ENCODE measurements at places on chromosomes 6 and 20.

- DNase-seq, result no peak
Measured at GRCh38 chr6:123587838-123588545, 48.8 kb downstream of the TRDN start.

- peak; percentile 11 for DNase-seq
Measured at GRCh38 chr20:11544029-11544678, 373.5 kb upstream of the BTBD3 start.

- DNase-seq, result no peak
Measured at GRCh38 chr6:82741996-82742385, 323.6 kb downstream of the UBE3D start.

DNA sequence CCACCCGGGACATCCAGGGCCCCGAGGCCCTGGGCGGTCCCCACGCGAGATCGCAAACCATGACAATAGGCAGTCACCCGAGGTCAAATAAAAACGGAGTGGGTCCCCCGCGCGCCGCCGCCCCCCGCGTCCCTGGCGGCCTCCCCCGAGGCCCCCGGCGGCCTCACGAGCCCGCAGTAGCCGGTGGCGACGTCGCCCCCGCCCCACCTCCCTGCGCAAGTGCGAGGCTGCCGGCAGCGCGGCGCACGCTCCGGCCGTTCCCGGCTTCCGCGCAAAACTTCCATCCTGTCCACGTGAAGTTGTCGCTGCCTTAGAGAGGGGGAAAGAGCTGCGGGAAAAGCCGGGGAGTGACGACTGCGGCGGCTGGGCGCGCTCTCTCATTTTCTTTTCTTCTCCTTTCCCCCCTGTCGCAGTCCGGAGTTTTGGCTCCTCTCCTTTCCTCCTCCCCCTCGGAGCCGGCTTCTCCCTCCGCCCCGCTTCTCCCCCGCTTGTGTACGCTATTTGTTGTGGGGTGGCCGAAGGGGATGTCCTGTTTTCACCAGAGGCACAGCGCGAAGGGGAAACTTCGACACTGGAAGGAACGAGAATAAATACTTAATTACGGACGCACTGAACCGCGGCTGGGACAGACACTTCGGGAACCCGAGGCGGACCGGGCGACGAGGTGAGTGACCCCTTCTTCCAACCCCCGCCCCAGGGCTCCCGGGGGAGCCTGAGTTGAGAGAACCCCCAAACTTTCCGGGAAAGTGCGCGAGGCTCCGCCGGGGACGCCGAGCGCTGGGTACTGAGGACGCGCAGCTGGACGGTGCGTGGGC is at the start of gene EYA4:
Gene EYA4 (plus strand): TSS at position 272 of the 815 bp plus-strand sequence. CDS start 33,424 bp downstream, outside the sequence.
- DNase-seq, result no peak

GRCh38 chr6:29651413-29652197 is 5.3 kb upstream of the MOG start:
- no peak for DNase-seq

DNA sequence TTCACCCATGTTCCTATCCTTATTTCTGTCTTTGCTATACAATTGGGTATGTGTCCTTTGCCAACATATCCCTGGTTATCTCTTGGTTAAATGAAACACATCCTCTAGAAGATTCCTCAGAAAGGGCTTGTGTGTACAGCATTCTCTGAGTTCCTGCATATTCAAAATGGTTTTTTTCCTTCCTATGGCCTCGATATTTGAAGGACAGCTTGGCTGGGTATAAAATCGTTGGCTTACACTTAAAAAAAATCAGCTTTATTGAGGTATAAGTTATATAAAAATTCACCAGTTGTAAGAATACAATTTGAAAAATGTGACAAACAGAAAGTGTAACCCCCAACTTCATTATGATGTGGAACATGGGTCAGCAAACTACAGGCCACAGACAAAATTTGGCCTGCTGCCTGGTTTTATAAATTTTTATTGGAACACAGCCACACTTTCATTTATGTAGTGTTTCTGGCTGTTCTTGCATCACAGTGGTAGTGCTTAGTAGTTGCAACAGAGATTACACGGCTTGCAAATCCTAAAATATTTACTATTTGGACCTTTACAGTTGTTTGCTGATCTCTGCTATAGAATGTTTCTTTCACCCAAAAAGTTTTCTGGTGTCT is 16.7 kb downstream of the PCMT1 start:
- no peak for DNase-seq

GRCh38 chr6:116074732-116075390 is 14.2 kb upstream of the FRK start:
- no peak for DNase-seq

GRCh38 chr6:24900917-24901697 is 34.7 kb downstream of the RIPOR2 start:
- DNase-seq, result no peak

- DNase-seq, result no peak
Measured at GRCh38 chr6:166815629-166816028, 140.7 kb downstream of the RNASET2 start.

DNA sequence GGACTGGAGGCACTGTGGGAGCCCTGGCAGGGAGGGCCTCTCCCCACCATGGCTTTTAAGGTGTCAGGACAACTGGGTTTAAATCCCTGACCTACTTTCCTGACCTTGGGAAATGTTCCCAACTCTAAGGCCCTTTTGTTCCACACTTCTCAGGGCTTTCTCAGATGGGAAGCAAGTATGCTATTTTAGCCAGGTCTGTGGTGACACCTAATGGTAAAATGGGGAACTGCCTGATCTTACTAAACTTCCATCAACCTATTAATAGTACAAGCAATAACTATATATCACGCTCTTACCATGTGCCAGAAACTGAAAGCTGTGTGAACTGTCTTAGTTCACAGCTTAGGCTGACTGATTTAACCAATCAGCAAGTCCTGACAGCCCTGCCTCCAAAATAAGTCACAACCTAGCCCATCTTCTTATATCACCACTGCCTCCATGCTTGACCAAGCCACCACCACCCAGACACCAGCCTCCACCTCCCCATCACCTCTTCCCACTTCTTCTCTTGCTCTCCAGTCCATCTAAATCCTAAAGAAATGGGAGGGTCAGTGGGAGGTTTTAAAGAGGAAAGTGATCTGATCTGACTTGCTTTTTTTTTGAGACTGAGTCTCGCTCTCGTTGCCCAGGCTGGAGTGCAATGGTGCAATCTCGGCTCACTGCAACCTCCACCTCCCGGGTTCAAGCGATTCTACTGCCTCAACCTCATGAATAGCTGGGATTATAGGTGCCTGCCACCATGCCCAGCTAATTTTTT is 6.9 kb upstream of the BLCAP start:
- no peak for DNase-seq

- no peak for DNase-seq
Measured at GRCh38 chr20:4961746-4962145, 39.6 kb downstream of the SLC23A2 start.

GRCh38 chr6:63014290-63014689 is 197.0 kb upstream of the FKBP1C start:
- DNase-seq, result no peak

- DNase-seq, result peak; percentile 62
Measured at GRCh38 chr20:53901064-53901463, 169.3 kb downstream of the BCAS1 start.

GRCh38 chr6:163387317-163387716 is 27.2 kb upstream of the QKI start:
- no peak for DNase-seq

DNA sequence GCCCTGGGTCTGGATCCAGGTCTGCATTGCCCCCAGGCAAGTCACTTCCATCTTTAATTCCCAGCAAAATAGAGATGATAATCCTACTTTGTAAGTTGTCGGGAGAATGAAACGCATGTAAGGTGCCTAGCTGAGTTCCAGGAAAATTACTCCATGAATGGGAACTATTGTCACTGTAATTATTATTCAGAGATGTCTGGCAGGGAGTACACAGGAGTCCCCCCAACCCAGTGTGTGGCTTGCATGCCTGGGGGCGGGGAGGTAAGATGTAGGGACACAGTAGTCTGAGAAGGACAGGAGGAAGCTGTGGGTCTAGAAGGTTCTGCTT is 85.4 kb downstream of the CD40 start:
- no peak for DNase-seq

DNA sequence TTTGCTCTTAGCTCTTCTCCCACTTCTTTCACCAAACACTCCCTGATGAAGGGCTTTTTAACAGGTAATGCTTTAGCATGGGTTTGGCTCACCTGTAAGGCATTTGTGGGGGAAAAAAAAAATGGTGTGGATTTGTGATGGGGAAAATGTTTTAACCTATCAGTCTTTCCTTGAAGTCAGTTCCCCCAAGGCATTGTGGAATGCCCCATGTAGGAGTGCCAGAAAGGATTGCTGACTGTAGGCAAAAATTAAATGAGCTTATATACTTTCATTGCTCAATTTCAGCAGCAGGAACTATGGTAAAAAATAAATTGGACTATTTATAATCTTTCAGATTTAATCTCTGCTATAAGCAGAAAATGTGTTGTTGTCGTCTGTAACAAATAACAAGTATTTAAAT is 10.6 kb upstream of the SASH1 start:
- no peak for DNase-seq

DNA sequence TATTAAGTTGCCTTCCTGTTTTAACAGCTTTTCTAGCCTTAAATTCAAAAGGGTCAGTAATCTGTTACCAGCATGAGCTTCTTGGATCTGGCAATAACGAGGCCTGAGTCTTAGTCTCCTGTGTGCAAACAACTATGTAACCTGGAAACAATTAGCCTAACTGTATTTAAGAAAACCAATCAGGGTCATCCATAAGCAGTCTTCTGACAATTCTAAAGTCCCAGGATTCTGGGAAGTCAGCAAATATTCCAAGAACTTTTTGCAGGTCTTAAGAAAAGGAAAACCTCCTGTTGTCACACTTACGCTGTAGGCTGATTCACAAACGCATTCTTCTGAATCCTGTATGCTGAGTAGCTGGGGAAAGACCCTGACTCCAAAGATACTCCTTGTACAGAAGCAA is 90.4 kb downstream of the COL12A1 start:
- DNase-seq, result no peak

GRCh38 chr20:32832664-32833063 is 12.9 kb downstream of the MAPRE1 start:
- no peak for DNase-seq

- no peak for DNase-seq
Measured at GRCh38 chr6:145704143-145704781, 31.1 kb downstream of the EPM2A start.

- no peak for DNase-seq
Measured at GRCh38 chr6:152979116-152979515, 3.7 kb downstream of the FBXO5 start.

GRCh38 chr6:110864824-110865223 is 9.8 kb upstream of the AMD1 start:
- DNase-seq, result no peak

DNA sequence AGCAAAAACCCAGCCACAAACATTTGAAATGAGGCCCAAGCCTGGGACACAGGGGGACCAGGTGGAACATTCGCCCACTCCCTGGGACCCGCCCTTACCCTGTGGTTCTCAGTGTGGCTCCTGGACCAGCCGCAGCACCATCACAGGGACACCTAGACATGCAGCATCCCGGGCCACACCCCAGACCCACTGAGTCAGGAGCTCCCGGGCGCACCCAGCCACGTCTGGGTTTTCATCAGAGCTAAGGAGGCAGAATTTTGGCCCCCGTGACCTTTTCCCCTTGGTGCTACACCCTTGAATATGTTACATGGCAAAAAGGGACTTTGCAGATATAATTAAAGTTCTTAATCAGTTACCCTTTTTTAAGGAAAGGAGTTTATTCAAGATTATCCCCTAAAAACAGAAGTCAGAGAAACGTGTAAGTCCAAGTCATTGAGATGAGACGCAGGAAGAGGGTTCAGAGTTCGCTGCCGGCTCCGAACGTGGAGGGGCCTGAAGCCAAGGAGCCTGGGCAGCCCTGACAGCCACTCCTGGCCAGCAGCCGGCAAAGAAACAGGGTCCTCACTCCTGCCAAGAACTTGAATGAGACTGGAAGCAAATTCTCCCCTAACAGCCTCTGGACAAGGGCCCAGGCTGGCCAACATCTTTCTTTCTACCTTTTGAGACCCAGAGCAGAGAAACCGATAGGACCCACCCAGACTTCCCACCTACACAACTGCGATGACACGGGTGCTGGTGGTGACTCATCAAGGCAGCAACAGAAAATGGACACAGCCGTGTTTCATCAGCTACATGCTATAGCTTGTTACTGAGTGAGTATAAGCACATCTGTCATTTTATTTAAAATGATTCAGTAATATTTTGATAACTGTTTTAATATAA is 25.3 kb downstream of the BFSP1 start:
- no peak for DNase-seq

DNA sequence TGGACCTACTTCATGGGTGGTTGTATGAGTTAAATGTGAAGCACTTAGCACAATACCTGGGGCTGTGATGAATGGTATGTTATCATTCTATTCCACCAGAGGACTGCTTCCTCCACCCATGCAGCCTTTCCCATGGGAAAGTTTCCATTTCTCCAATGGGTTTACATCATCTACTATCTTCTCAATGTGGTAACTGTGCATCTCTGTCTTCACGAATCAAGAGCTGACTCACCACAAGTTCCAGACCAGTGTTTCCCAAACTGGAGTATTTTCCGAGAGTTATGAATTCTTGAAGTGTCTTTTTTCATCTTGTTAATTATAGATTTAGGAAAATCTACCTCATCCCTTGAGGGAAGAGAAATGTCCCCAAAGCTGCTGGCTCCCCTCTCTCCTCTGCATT is 182.8 kb downstream of the UNC5CL start:
- no peak for DNase-seq

DNA sequence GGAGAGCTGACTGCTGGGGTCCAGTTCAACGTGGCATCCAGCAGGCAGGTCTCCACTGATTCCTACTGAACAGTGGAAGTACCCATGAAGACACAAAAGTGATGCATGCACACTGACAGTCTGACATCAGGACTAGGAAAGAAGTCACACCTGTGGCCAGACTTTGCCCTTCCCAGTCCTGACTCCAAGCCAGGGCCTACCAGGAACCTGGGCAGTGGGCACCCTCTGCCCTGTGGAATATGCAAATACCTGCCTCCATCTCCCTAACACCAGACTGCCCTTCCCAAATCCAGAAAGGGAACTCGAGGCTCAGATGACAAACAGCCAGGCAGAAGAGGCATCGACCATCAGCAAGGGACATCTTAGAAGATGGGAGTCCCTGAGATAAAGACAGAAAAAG is 50.9 kb downstream of the SLC23A2 start:
- DNase-seq, result no peak

- no peak for DNase-seq
Measured at GRCh38 chr20:37955511-37955910, 52.6 kb downstream of the VSTM2L start.

GRCh38 chr6:92748131-92748530 is 671.2 kb downstream of the EPHA7 start:
- no peak for DNase-seq

DNA sequence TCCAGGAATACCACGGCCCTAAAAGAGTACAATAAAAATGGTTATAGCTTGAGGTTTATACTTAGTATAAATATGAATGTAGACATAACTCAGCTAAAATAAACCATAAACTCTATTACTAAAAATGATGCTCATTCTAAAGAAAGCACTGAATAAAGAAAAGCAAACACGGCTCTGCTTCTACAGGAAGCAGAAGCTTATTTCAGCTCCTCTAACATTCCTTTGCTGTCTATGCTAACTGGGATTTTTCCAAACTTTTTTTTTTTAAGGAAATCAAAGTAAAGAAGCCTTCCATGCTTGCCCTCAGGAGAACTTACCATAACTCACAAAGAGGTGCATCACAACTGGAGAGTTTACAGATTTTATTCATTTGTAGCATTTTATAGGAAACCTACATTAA is 30.8 kb downstream of the COL9A1 start:
- DNase-seq, result no peak
